ENCODE measurements at places on chromosomes 4 and X.

DNA sequence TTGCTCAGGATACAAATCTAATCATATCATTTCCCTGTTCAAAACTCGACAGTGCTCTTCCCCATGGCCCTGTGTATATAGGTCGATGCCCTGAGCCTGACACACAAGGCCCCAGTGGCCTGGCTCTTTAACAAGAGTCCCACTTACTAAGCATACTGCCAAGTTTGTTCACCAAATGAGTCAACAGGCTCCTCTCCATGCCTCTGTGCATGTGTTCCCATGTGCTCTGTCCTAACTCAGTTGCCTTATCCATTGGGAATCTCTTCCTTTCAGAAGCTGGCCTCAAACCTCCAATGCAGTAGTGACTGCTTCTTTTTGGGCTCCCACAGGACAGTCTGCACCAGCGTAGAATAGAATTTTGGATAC, 18.9 kb upstream of the CXCR3 start:
- no peak for DNase-seq

DNA sequence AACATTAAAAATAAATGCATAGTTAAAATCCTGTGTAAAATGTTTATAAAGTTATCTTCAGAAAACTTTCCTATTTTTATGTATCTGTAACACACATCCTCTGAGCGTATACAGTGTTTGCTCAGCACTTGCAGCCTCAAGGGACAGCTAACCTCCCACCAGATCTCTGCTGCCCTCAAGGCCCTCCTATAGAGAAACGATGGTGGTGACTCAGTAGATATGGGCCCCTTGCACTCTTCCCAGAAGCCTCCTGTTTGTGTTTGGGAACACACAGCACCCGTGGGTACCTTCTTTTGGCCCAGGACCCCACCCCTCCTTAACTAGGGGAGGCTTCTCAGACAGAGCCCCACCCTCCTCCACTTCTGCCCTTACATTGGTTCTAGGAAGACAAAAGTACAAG, 26.7 kb downstream of the PJA1 start:
- no peak for DNase-seq

DNA sequence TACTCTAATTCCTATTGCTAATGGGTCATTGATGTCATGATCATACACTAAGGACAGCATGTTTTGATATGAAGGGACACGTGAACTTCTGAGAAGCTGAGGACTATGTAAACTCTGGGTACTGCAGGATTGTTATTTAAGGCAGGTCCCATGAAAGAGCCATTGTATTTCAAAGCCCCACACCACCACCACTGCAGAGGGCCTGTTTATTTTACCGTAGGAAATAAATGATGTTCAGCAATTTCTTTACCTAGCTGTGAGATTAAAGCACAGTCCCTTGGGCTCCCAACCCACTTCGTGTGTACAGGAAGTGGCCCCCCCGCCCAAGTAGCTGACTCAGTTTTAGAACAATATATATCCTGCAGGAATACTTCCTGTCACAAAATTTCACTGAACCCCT, 89.8 kb upstream of the ACSL4 start:
- DNase-seq: no peak

DNA sequence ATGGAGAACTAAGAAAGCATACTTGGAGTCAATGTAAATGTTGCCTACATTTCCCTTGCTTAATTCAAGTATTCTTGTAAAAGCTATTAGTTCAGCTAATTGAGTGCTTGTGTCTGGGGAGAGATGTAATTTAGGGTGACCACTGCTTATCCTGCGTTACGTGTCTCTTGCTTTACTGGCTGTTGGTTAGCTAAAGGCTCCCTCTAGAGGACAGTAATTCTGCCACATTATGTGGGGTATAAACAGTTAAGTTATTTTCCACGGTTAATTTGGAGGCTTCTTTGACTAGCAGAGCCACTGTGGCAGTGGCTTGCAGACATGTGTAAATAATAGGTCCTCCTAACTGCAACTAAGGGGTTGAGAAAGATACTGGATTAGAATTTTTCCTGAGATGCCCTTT, 25.3 kb upstream of the NAF1 start:
- no peak for DNase-seq

DNA sequence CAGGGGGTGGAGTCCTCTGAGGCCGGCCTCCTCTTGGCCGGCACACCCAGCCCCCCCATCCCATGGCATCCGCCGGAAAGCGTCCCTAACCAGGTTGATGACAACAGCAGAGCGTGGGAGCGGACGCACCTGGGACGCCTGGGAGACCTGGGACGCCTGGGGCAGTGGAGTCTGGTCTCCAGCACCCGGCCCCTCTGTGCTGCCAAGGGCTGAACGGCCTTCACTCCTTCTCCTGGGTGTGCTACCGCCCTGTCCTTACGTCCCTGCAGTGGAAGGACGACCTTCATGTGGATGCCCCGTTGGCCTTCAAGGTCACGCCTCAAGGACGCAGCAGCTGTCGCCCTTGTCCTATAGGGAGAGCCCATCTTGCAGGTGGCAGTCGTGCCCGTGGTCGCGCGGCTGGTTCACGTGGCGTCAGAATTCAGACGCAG, 26.9 kb downstream of the NKX1-1 start:
- no peak for DNase-seq

GRCh38 chr4:1356181-1356998, 9.4 kb downstream of the UVSSA start:
- peak; percentile 26 for DNase-seq

DNA sequence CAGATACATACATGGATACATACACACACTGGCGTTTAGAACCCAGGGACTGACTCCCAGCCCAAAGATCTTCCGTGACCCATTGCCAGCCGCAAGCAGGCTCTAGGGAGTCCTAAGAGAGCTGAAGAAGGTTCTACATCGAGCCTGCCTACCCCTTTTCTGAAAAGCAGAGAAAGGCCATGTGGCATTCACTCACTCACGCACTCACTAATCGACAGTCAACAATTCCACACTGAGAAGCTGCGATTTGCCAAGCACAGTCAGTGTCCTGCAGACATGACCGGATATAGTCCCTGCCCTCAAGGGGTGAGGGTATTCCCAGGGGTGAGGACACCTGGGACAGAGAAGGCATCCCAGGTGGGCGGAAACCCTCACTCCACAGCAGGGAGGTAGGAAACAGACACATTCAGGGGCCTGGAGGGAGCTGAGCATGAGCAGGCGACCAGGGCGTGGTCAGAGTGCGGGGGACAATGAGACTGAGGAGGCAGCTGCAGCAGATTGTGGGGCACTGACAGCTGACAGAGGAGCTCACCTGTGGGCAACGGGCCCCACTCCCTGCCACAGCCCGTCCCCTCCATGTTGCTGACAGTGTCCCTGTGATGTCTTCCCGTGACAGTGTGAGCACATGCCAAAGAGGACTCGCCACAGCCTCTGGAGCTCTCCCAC, 13.2 kb upstream of the MAN2B2 start:
- DNase-seq: no peak

DNA sequence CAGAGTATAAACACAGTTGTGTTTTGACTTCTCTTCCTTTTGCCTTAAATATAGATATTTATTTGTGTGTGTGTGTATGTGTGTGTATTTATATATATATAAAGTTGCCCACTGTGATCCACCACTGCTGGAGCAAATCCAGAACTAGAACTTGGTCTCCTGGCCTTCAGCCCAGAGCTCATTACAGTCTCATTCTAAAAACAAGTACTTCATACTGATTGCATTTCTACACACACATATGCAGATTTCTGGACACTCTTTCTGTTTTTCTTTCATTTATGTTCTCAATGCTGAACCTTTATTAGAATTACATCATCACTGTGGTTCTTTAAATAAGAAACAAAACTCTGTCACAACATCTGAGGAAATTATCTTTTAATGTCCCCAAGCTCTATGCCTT, 381 bp downstream of the TXK start:
- DNase-seq: no peak

DNA sequence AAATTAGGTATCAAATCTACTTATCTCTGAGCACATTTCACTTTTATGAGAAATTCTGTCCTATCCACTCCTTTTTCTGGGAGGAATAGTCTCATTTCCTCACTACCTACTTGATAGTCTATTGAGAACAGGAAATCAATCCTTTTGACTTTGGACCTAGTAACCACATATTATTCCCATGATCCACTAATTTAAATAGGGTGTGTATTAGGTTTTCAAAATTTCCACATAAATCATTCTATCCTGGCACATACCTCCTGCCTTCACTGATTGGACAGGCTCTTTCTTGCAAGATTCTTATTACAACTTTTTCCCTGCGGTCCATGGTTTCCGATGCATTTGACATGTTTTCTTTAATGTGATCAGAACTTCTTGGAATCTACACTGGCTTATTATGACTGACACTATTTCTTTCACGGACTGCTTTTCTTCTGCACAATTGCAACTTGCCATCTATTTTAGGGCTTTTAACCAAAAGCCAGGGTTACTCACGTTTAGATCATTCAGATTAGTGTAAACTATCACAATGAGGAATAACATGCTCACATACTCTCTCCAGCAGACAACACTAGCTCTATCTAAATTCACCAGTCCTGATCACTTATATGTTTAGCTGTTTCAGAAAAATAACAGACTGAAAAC, 419.9 kb upstream of the SLIT2 start:
- no peak for DNase-seq

DNA sequence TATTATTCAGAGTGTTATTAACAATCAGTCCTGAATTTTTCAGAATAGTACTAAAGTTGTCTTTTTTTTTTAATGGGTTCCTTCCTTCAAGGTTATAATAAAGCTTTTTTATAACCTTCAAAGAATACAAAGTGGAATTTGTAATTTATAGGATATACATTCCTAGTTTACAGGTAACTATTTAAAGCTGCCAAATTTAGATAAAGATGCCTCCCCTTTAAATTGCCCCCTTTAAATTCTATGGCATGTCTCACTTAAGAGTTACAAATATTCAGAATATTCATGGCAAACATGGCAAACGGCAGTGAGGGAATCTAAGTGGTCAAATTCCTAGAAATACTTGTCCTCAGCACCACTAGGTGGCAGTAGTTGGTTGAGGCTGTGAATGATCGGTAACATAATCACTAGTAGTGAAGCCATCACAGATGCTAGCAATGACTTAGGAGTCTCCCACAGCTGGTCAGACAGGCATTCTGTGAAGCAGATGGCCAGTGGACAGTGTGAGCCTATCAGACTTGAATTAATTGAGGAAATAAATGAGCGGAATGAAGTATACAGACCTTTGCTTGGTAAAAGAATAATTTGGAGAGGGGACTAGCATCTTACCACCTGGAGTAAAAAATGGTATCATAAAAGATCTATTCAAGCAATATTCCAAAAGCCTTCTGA, 86.4 kb downstream of the CBR4 start:
- DNase-seq: peak; percentile 13

GRCh38 chr4:149914119-149915115, 98.8 kb upstream of the IQCM start:
- no peak for DNase-seq

- no peak for DNase-seq
These were observed 125.3 kb downstream of the COL4A6 start for GRCh38 chrX:108312957-108313356.

DNA sequence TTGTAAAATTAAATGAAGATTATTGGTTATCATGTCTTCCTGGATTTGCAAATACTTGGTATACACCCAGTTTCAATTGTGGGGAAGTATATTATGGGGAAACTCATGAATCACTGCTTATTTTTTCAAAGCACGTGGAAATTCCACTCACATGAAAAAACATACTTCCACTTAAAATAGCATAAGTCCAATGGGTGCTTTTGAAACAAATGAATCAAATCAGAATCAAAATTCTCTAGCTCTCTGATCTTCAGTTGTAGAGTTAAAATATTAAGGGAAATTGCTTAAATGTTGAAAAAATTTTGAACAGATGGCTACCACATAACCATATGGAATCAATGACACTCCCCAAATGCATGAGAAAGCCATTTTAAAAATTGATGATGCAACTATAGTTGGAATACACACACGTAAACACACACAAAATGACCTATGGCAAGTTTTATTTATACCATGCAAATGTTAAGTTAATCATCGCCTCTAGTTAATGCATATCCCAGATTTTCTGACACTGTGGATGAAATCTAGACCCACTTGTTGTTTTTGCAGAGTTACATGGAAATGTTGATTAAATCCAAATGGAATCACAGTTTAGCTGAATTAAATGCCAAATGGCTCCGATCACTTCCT, 93.2 kb downstream of the ARSF start:
- no peak for DNase-seq

- DNase-seq: no peak
These were observed 70.4 kb downstream of the DHRSX start for GRCh38 chrX:2430265-2430825.

DNA sequence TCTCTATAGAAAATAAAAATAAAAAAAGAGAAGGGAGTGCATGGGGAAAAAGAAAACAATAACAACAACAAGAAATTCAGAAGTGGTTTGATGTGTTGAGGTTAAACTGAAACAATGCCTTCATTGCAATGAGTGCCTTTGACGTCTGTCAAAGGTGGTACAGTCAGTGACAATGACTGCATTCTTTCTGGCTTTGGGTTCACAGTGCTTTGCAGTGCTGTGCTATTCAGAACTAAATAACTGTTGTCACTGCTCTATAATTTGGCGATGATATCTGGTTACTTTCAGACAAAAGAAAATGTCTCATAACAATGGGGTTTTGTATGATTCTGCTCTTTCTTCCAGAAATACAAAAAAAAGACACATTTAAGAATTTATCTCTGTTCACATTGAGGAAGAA, 488.6 kb upstream of the MAGEB2 start:
- DNase-seq: no peak

GRCh38 chrX:69066021-69066757, 99.1 kb downstream of the PJA1 start:
- no peak for DNase-seq

DNA sequence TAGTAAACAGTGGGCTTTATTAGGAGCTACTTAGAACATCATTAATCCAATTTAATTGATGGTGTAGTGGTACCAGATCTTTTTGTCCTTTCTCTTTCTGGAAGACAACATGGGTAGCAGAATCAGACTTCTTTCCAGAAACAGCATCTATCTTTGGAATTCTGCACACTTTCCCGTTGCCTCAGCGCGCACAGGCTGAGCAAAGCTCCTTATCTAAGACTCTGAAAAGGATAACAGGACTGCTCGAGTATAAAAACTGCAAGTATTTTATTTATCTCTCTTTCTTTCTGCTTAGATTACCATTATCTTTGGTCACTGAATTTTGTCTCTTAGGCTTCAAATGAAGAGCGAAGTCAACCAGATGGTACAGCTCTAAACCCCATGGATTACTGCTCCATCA, 191.7 kb downstream of the DHX15 start:
- DNase-seq: no peak

- DNase-seq: no peak
These were observed 508.8 kb downstream of the ANKRD50 start for GRCh38 chr4:124203613-124204238.

DNA sequence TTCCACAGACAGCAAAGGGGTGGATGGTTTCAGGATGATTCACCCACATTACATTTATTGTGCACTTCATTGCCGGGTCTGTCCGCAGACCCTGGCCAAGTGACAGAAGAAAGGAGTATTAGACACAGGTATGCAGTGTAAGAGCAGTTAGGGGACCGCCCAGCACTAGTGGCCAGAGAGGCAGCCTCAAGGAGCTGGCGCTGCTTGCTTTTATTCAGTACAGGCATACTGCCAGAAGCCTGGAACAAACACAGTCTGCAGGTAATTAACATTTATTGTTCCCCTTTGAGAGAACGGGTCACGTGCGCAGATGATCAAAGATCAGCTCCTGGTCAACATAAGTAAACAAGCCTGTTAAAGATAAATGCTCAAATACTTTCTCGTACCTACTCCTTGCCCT, 1639.0 kb upstream of the IGFBP7 start:
- DNase-seq: no peak

All from stimulated activated CD4-positive, alpha-beta T cell treated with anti-CD3 and anti-CD28 coated beads, Interleukin-1b, Interleukin-23, amount 100 ng/mL, for 1 hour (primary cell).